ENCODE measurements at places on chromosomes 7 and 10.

DNA sequence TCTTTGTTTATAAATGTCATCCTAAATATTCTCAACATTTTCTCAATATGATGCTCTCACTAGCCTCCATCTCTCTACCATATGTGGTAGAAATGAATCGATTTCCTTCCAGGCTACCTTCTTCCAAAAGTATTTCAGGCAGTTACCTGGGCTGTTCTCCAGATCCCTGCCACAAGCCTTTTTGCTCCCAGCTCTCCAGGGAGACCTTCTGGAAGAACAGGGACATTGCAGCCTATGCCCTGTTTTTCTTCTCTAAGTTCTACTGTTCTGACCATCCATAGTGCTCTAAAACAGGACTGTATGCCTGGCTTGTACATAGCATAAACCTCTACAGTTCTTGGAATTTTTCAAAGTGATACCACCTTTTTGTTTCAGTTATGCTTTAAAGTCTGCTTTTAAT, 552.8 kb downstream of the ANKRD7 start:
- DNase-seq, result no peak

- no peak for DNase-seq
Measured at GRCh38 chr7:24882989-24883621, 96.9 kb downstream of the OSBPL3 start.

DNA sequence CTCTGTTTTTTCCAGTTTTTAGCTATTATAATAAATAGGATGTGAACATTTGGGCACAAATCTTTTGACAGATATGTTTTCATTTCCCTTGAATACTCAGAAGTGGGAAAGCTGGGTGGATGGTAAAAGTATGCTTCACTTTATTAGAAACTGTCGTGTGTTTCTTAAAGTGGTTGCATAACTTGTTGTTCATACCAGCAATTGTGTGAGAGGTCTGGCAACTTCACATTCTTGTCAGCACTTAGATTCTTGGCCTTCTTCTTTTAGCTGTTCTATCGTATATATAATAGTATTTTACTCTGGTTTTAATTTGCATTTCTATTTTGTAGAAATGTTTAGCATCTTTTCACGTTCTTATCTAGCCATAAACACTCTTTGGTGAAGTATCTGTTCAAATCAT, 894.4 kb downstream of the KCNMA1 start:
- no peak for DNase-seq

- no peak for DNase-seq
Measured at GRCh38 chr10:70234668-70235447, 1.6 kb upstream of the PPA1 start.

- no peak for DNase-seq
Measured at GRCh38 chr7:60706-61105, 131.7 kb upstream of the FAM20C start.

- DNase-seq, result no peak
Measured at GRCh38 chr7:7568553-7568952, 1.9 kb downstream of the MIOS start.

DNA sequence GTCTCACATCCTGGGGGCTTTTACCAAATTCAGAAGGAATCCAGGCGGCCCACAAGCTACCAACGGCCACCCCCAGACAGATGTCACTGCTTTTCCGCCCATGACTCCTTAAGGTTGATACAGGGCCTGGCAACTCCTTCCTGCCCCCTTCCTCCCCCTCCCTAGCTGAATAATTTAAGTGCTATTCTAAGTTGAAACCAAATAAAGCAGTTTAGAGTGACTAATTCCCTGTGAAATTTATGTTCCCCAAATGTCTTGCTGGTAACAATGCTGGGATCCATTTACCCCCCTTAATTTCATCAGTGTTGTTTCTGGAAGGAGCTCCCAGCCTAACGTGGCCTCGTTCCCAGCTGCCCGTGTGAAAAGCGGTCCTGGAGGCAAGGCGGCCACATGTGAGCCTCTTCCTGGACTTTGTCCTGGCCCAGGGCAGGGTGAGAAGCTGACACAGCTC, 109.6 kb downstream of the TMEM130 start:
- DNase-seq, result no peak

DNA sequence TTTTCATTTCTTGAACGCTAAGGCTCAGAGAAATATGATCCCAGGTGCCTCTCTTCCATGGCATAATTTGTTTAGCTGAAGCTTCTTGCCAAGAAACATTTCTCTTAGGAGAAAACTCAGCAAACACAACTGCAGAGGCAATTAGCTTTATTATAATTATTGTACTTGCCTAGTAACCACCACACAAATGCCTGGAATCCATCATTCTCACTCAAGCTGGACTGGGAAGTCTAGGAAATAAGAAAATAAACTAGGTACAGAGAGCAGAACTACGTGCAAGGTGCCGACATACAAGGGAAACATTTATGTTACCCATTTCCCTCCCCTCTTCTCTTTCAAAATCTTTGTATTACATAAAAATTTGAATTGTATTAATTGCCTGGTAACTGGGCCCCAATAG, 15.1 kb downstream of the SLC35B4 start:
- no peak for DNase-seq

GRCh38 chr10:129728905-129729795, 234.9 kb downstream of the EBF3 start:
- no peak for DNase-seq

- DNase-seq, result no peak
Measured at GRCh38 chr7:95693551-95694333, 78.6 kb upstream of the DYNC1I1 start.

DNA sequence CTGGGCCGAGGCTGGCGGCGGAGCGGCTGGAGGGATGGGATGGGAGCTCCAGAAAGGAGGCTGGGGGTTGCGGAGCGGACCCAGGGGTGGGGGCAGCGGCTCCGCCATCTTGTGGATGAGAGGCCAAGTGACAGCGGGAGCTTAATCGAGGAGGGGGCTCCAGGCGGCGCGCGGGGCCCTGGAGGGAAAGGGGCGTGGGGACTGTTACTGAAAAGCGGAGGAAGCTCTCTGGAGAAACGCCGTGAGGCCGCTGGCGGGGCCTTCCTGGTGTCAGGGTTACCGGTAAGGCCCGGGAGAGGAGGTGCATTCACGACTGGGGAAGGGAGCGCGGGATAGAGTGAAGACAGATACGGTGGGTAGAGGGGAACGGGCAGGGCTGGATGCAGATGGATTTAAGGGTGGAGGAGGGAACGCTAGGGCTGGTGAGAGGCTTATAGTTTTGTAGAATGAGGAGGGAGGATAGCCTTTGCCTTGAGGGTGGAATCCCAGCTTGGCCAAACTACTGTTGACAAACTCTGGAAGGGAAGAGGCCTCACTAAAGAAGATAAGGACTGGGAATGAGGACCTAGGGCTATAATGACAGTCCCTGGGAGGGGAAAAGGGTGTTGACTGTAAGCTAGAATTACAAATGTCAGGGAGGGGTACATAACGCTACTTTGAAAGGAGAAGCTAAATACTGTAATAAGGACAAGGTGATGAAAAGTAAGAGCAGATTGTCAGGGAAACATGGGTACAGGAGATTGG, 535 bp downstream of the BTRC start:
- no peak for DNase-seq

DNA sequence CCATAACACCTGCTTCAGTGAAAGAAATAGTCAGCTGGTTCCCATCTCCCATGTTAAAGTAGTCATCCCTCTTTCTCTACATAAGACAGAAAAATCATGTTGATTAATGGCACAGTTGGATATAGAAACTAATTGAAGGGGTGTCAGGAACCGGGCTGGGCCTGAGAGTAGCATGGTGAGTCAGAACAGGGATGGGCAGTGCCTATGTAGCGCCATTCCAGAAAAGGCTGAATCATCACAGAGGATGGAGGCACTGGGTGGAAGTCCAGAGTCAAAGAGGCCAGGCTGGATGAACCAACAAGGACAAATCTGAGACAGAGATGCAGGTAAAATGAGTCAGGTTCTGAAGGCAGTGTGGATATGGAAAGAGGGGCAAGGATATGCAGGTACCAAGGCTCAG, 201.2 kb downstream of the LHFPL3 start:
- no peak for DNase-seq

GRCh38 chr7:47601119-47601880, 19.4 kb upstream of the TNS3 start:
- DNase-seq, result no peak

DNA sequence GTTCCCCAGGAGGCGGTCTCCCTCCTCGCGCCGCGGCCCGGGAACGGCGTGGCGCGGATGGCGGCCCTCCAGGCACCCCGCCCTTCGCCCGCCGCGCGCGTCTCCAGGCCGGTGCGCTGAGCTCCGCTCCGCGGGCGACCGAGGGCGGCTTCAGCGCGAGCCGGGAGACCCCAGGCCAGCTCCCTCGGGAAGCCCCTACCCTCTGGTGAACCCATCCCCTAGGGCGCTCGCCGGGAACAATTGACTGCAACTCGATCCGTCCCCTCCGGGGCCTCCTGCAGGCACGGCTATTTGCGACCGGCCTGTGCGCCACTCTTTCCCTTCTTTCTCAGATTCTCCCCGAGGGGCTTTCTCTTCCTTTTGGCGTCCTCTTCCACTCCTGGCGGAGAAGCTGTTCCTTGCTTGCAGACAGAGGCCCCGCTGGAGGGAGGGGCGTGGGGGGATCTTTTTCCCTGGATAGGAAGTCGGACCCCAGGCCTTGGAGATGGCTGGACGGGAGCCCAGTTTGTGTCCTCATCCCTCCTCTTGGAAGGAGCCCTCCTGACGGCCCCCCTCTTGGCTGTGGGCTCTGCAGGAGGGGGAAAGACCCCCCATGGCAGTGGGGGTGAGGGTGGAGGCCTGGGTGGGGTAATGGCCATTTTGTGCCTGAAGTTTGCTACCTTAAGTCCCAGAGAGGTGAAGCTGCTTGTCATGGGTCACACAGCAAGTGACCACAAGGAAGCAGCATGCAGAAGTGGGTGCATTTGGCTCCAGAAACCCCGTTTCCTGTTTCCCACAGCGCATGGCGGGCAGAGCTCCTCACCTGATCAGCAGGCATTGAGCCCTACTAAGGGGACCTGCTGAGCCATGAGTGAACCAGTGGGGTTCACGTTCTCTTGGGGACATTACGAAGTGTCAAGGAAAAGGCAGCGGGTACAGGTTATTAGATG, 171.2 kb upstream of the TNRC18 start:
- peak; percentile 44 for DNase-seq

- DNase-seq, result peak; percentile 89
Measured at GRCh38 chr7:93203496-93203895, 22.8 kb downstream of the HEPACAM2 start.

DNA sequence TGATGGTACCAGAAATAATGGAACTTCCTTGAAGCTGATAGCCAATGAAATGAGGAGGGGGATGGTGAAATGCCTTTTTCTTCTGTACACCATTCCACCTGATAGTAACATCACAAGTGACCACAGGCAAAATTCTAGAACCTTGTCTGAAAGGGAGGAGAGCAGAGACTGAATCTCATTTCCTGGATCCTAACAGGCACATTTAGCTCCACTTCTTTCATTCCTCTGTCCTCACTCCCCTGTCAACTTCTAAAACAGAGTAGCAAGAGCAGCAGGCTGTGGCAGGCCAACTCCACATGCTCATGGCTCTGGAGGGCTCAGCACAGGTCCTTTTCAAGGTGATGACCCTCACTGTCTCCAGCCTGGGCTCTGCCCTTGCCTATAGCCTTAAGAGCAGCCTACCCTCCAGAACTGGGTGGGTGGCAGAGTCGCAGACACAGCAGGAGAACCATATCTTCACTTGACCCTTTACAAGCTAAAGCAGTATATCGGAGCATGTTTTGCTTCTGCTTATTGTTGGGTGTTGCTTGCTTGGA, at the start of gene LRRC18:
Gene LRRC18 (minus strand): TSS at position 51 of the 536 bp plus-strand sequence. CDS start 25,685 bp downstream, outside the sequence.
- DNase-seq, result no peak

DNA sequence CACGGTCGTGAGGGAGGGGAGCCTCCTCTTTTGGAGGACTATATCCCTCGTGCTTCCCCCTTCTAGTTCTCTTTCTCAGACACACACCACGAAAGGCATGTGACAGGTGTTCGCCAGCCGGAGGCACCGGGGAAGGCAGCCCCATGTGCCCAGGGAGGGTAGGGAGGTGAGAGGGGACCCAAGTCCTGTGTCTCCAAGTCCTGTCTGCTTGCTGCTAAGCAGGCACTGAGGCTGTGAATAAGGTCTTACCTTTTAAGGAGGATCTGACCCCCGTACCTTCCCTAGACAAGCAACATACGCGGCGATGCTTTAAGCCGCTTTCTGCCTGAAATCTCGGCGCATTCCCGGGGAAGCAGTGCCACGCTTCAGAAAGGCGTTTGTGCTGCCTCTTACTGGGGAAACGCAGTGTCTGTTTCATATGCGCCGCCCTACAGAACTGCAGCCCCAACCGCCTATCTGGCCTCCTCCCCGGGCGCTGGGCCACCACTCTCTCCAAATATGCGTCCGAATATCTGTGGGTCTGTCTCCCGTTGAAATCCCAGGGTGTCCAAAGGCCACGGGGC, 770 bp downstream of the PLXNA4 start:
- peak; percentile 42 for DNase-seq

DNA sequence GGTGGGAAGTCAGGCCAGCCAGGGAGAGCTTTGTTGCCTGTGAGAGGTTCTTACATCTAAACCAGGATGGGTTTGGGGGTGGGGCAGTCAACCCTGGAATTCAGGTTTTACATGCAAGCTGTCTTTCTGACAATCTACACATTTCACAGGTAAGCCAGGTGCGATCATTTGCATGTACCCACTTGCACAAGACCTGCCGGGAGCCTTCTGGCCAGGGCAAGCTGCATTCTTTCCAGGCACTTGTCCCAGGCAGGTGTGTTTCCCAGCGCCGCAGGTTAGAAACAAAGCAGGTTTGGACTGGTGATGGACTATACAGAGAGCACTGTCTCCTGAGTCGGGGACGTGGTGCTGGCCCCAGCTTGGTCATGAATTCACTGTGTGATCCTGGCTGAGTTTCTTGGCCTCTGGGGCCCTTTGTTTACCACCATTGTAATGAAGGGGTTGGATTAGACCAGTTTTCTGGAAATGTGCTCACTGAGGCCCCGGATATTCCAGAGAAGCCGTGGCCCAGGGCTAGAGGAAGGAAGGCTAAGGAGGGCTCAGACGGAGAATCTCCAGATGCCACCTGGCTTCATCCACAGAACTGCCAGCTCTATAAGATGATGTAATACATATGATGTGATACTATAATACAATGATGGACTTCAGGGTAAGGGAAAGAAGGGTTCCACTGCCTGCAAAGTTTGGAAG, 205.2 kb upstream of the SVIL start:
- DNase-seq, result no peak

DNA sequence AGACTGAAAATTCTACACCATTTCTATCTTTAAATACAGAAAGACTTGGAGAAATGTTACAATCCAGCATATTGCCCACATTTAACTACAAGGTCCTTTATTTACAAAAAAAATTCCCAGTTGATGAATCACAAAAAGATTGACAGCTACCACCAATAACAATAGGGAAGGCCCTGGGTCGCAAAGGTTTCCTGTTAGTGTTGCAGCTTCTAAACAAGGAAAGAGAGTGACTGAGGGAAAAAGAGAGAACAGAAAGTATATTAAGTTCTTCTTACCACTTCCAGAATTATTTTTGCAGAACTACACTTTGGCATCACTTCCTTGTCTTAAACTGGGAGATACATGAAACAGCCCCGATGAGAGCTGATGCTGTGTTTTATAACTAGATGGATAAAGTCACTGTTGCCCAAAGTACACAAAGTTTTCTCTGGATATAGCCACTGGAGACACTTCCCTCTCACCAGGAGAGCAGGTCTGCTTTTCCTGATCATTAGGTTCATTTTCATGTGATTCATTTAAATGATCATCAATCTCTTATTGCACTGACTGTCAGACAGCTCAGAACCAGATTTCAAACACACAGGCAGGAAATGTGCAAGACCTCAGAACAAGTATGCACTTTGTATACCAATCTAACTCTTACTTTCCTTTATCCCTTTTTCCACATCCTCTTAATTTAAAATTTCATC, 57.0 kb downstream of the SHTN1 start:
- no peak for DNase-seq

GRCh38 chr7:112124061-112124766, 82.0 kb downstream of the DOCK4 start:
- no peak for DNase-seq

- no peak for DNase-seq
Measured at GRCh38 chr7:39360038-39360437, 206.2 kb upstream of the YAE1 start.

Measured in NCI-H524 (cell line).